ENCODE measurements at places on chromosomes 7 and 10. TPM values are rescaled to one million over a fixed set of nuclear protein-coding genes. Genes with fewer than 3 reads are reported as not detected.

AZGP1 gene
- 0.15 TPM for polyA plus RNA-seq

SEM1 gene
- polyA plus RNA-seq = 40.7 TPM

TFR2 gene
- polyA plus RNA-seq = 0.32 TPM

CYP3A7 gene
- polyA plus RNA-seq = not detected

AS3MT gene
- polyA plus RNA-seq = 9.0 TPM

POLL gene
- 22.0 TPM for polyA plus RNA-seq

IGF2BP3 gene
- 46.5 TPM for polyA plus RNA-seq

HOXA13 gene
- polyA plus RNA-seq = not detected

TYW1B gene
- 1.4 TPM for polyA plus RNA-seq

PTPRN2 gene
- 3.9 TPM for polyA plus RNA-seq

GNAT3 gene
- polyA plus RNA-seq = not detected

MARCHF5 gene
- polyA plus RNA-seq = 24.2 TPM

NEUROG3 gene
- not detected for polyA plus RNA-seq

ODAD2 gene
- not detected for polyA plus RNA-seq

CDK1 gene
- 20.8 TPM for polyA plus RNA-seq

PHYHIPL gene
- 0.44 TPM for polyA plus RNA-seq

TRIM74 gene
- polyA plus RNA-seq = 0.26 TPM

FKBP6 gene
- not detected for polyA plus RNA-seq

GPR15LG gene
- not detected for polyA plus RNA-seq

GFRA1 gene
- 2.6 TPM for polyA plus RNA-seq

EPHB4 gene
- 51.1 TPM for polyA plus RNA-seq

PNLIP gene
- not detected for polyA plus RNA-seq

SFTPA1 gene
- not detected for polyA plus RNA-seq

PON1 gene
- not detected for polyA plus RNA-seq

ACTR3C gene
- polyA plus RNA-seq = 0.16 TPM

PDGFA gene
- polyA plus RNA-seq = 13.5 TPM

HELLS gene
- polyA plus RNA-seq = 13.5 TPM

LRRC4 gene
- 0.44 TPM for polyA plus RNA-seq

ZP3 gene
- polyA plus RNA-seq = 4.5 TPM

ATP5MK gene
- 408 TPM for polyA plus RNA-seq

MOGAT3 gene
- polyA plus RNA-seq = not detected

AKR1C4 gene
- polyA plus RNA-seq = not detected

FZD1 gene
- 3.3 TPM for polyA plus RNA-seq

ARHGAP19 gene
- polyA plus RNA-seq = 4.5 TPM

PRRT4 gene
- 3.4 TPM for polyA plus RNA-seq

KIN gene
- 3.2 TPM for polyA plus RNA-seq

SEMA3C gene
- polyA plus RNA-seq = 51.1 TPM

TMEM60 gene
- polyA plus RNA-seq = 32.5 TPM

MASTL gene
- polyA plus RNA-seq = 5.8 TPM

PITX3 gene
- polyA plus RNA-seq = not detected

FAM131B gene
- polyA plus RNA-seq = 43.6 TPM
